Activated CD4-positive, alpha-beta T cell treated with anti-CD3 and anti-CD28 coated beads, Interleukin-2, amount 50 U/mL, for 1 hour (primary cell): ENCODE measurements at places on chromosomes 4 and X.

DNA sequence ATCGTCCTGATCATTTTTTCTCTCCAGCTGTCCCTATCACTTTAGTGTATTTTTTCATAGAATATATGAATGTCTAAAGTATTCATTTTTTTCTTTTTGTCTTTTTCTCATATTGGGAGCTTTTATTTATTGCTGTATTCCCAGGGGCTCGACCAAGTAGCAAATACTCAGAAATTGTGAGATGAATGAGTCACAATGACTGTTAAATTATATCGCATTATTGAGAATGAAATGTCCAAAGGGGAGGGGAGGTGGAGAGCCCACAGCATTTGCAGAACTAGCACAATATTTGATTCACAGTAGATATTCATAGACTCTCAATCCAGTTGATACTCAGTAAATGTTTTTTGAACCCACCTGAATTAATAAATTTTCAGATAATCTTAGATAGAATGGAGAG lies 543.6 kb upstream of the FAM241A start:
- no peak for DNase-seq

GRCh38 chr4:134465417-134465816 lies 263.8 kb upstream of the PABPC4L start:
- DNase-seq = no peak

- peak; percentile 1 for DNase-seq
Measured at GRCh38 chrX:115642895-115643530, 82.0 kb downstream of the PLS3 start.

DNA sequence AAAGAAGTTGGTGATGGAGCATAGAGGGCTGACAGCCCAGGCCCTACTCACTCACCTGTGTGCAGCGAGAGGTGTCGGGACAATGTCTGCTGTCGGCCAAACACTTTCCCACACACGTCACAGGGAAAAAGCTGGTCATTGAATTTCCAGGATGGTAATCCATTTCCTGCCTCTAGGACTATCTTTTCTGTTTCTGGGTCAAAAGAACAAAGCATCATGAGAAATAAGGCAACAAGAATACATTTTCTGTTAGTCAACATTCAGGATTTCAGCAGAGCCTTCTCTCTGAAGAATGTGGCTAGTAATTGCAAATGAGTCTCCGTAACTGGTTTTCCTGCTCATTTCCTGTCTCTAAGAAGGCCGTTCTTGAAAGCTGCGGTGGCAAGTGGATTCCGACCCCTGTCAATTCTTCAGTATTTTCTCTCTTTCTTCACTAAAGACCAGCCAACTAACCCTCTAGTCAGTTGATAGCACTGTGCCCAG lies 99.4 kb downstream of the C4orf51 start:
- DNase-seq = no peak

GRCh38 chr4:159368320-159368719 lies 265.4 kb downstream of the RAPGEF2 start:
- no peak for DNase-seq

DNA sequence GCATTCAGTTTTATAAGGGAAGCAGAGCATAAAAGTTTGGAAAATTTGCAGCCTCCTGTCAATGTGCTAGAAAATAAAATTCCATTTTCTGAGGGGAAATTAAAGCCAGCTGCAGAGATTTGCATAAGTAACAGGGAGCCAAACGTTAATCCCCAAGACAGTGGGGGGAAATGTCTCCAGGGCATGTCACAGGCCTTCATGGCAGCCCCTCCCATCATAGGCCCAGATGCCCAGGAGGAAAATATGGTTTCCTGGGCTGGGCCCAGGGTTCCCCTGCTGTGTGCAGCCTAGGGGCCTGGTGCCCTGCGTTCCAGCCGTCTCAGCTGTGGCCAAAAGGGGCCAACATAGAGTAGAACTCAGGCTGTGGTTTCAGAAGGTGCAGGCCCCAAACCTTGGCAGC lies 9.3 kb downstream of the RNF4 start:
- no peak for DNase-seq

- no peak for DNase-seq
Measured at GRCh38 chrX:17743913-17744312, 6.6 kb downstream of the SCML1 start.

DNA sequence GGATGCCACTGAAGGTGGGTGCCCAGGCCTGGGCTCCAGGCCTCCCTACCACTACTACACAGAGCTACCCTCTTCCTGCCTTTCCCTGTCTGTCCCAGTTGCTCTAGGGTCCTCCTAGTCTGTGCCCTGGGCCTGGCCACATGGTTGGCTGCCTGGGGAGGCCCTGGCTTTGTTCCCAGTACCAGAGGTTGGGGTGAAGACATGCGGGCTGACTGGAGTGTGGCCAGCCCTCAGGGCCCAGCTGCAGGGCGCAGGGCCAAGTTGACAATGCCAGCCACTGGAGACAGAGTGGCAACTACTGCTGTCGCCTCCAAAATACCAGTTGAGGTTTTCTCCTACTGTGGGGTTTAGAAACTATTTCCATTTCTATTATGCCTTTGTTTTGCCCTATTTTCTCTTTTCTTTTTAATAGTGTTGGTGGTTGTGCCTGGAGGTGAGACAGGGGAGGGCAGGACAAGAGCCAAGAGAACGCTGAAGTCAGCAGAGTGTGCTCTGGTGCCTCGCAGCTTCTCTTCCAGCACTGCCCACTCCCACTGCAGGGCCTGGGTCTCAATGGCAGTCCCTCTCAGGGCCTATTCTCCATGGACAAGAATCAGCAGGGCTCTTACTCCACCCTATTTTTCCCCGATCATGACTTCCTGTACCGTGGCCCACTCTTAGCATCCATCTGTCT lies 32.2 kb upstream of the XPNPEP2 start:
- DNase-seq = no peak

DNA sequence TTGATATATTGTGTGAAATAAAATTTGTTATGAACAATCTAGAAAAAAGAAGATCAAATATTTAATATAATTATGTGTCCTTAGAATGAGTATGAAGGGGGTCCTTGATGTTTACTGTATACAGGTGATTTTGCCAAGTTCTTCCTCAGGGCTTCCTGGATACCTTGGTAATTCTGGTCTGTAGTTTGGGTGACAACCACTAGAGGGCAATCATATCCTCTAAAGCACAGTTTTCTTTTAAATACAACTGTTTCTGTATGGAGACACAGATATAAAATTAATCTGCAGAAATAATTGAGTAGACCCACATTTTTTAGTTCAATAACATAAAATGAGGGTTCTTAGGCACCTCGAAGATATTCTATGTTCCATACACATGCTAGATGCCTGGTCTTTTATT lies 157.7 kb downstream of the SPANXN1 start:
- DNase-seq = no peak

DNA sequence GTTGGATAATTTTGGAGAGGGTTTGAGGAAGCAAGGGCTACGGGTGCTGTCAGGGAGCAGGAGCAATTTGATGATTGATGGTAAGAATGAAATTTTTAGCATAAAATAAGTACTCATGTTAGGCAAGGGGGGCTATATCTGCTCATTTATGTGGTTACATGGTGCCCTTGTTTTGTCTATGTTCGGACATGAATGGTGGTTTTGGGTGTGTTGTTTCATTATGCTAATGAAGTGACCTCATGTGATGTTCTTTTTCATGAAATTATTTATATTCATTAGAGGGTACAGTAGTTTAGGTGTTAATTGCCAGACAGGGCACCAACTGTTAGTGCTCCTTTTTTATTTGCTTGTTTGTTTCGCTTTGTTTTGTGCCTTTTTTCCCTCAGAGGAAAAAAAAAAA lies 29.3 kb downstream of the CEP44 start:
- DNase-seq = no peak

DNA sequence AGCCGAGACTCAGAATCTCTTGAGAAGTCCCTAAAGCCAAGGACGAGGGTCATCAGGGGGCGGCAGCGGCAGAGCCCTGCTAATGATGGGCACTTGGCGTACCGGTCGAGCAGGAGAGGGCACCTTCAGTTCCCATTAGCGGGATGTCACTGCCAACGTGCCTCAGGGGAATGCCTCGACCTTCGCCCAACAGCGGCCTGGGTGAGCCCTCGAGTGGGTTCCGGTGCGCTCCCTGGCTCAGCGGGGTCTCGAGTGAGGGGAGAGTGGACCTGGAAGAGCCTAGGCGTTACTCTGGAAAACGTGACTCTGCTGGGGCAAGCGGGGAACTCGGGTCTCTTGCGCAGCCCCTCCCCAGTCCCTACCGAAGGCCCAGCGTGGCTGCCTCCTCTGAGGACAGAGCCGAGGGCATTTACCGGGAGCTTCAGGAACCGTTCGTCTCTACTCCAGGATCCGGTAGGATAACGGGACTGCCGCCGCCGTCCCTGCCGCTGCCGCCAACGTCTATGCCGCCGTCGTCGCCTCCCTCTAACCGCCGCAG lies 36.9 kb downstream of the PGRMC1 start:
- no peak for DNase-seq

GRCh38 chr4:38621028-38621684 lies 42.8 kb upstream of the KLF3 start:
- no peak for DNase-seq

DNA sequence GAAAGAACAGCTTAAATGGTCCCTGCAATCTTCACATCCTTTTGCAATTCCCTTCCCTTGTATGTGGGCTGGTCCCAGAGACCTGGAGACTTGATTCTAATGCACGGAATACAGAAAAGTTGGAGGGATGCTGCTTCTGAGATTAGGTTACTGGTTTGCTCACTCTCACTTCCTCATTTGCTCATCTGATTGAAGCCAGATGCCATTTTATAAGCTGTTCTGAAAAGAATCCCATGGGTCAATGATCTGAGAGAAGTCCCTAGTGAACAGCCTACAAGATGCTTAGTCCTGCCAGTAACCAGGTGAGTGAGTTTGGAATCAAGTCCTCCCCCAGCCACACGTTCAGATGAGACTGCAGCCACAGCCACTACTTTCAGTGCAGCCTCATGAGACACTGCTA lies 35.9 kb downstream of the MAGEA1 start:
- DNase-seq = no peak

GRCh38 chrX:115449742-115450141 lies 111.2 kb upstream of the PLS3 start:
- DNase-seq = no peak

DNA sequence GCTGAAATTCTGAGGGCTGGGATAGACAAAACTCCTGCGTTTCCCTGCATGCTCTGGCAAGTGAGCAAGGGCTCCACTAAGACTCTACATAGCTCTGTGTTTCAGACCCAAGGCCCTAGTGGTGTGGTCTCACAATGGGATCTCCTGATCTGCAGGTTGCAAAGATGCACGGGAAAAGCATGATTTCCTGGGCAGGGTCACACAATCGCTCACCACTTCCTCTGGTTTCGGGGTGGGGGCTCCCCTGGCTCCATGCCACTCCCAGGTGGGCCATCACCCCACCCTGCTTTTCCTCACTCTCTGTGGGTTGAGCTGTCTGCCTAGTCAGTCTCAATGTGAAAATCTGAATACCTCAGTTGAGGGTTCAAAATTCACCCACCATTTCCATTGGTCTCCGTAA lies 111.5 kb downstream of the KLF8 start:
- no peak for DNase-seq

DNA sequence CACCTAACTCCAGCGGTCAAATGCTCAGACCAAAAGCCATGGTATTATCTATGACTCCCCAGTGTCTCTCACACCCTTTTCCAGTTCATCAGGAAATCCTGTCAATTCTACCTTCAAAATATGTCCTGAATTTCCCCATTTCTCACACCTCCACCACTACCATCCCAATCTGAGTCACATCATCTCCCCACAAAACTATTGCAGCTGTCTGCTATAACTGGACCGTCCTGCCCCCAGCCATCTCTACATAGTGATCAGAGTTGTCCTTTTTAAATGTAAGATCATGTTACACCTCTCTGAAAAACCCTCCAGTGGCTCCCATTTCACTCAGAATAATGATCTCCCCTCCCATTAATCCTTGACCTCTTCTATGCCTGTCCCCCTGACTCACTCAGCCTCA lies 6.8 kb upstream of the ODAPH start:
- no peak for DNase-seq

- DNase-seq = no peak
Measured at GRCh38 chr4:39067451-39067850, 5.4 kb downstream of the KLHL5 start.

GRCh38 chrX:2931612-2932011 lies 2.5 kb upstream of the ARSD start:
- no peak for DNase-seq

DNA sequence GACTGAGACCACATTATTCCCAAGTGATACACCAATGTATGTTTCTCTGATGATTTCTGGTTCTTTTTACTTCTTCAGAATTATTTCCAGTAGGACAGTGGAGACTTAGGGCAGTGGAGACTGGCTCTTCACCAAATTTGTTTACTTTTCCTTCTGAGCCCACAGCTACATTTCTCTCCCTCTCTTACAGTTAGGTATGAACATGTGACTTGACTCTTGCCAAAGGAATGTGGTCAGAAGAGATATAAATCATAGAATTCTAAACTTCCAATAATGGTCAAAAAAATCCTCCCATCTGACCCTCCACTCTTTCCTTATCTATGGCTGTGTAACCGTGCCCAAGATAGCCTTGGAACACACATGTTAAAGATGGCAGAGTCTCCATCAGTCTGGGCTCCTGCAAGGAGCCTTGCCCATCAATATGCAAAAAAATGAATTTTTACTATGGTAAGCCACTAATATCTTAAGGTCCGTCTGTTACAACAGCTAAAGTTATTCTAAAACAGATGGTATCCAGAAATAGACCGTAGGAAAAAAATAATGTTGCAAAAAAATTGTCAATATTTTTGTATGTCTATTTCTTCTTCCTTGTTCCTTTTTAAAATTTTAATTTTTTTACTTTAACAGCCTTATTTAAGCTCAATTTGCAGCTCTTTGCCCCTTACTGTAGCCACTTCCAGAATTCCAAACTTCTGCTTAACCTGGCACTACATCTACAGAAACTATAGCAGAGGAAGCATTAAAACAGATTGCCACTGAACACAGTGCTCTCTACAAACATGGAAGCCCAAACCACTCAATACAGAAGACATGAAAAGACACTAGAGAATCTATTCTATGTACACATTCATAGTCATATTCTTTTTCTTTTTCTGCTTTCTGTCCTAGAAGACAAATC lies 260.7 kb downstream of the COL25A1 start:
- no peak for DNase-seq

- DNase-seq = no peak
Measured at GRCh38 chr4:10161840-10162239, 45.2 kb upstream of the WDR1 start.

GRCh38 chr4:153651116-153651515 lies 33.0 kb upstream of the TLR2 start:
- DNase-seq = no peak

DNA sequence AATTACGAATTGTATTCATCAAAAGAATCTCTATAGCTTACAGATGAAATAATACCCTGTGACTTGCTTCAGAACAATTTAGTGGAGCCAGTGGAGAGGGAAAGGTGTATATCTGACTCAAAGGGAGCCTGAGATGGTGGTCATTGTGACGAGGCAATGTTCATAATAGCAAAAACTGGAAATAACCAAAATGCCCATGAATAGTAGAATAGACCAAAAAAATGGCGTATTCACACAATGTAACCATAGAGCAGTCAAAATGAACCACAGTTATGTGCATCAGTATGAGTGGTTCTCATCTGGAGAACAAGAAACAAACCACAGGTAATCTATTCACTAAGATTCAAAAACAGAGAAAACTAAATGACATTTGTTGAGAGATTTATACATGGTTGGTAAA lies 125.3 kb upstream of the CLNK start:
- no peak for DNase-seq

GRCh38 chr4:111562826-111563225 lies 582.4 kb upstream of the FAM241A start:
- DNase-seq = no peak
